ENCODE measurements at places on chromosomes 2 and 18. TPM values are rescaled to one million over a fixed set of nuclear protein-coding genes. Genes with fewer than 3 reads are reported as not detected.

RSAD2 gene
- 5.2 TPM for total RNA-seq

STEAP3 gene
- not detected for total RNA-seq

- no peaks in the 10 kb centered on the region for H3K36me3 ChIP-seq
- no peaks in the 10 kb centered on the region for H3K27me3 ChIP-seq
- H3K4me1 ChIP-seq = no peaks in the 10 kb centered on the region
Measured at GRCh38 chr2:36511858-36512603, 85.9 kb downstream of the FEZ2 start.

RAMP1 gene
- not detected for total RNA-seq

DNA sequence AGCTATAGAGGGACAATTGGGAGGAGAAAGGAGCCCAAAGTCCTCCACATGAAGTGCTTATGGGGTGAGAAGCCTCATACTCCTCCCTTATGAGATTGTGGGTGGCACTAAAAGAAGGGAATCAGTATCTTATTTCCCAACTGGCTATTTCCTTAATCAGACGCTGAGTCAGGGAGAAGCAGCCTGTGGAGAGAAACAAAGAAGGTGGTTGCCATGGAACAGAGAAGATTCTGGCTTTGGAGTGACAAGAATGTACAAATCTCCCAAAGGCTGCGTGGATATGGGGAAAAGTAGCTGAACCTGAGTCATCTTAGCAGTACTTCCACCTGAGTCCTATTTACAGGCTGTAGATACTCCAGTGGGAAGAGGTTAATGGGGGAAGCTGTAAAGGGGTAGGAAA, 115.8 kb upstream of the CWC22 start:
- H3K36me3 ChIP-seq = no peaks in the 10 kb centered on the region
- peaks cover 7% of the 10 kb centered on the region for H3K27me3 ChIP-seq
- no peak overlapping the region for H3K27ac ChIP-seq
- H3K4me1 ChIP-seq = no peaks in the 10 kb centered on the region
- no peak for DNase-seq
- H3K4me3 ChIP-seq = no peak overlapping the region

RAB17 gene
- not detected for total RNA-seq

DNA sequence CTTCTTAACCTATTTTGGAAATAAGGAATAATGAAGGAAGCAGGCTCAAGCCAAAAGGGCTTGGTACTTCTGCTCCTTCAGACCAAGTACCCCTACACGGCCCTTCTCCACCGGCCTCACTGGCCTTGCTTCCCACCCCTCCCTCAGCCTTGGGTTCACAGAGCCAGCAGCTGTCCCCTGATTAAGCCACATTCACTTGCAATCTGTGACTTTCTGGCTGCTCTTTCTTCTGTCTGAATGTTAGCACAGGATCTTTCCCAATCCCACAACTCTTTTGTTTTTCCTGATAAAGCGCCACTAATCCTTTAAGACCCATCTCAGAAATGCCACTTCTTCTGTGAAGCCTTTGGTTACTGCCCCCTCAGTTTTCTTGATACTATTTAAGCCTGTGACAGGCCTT, 52.4 kb downstream of the REEP1 start:
- DNase-seq = no peak
- H3K36me3 ChIP-seq = no peaks in the 10 kb centered on the region

DNA sequence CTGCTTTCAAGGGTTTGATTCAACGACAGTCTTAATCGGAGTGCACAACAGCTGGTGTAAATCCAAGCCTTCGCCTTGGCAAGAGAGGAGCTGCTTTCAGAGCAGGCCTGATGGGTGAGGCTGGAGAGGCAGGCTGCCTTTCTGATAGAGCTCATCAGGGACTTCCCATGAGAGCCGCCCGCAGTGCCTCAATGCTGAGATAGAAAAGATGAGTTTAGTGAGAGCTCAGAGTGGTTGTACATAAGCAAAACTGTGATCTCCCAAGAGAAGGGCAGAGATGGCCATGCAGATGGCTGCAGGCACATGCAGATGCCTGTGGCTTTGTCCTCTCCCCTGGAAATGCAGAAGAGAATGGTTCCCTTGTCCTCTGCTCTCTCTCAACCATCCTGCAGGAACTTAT, 122.1 kb downstream of the ARL4C start:
- no peaks in the 10 kb centered on the region for H3K36me3 ChIP-seq
- H3K27me3 ChIP-seq = no peaks in the 10 kb centered on the region
- no peak overlapping the region for H3K4me3 ChIP-seq
- DNase-seq = no peak

GRCh38 chr2:28683100-28683706, 68.4 kb upstream of the PPP1CB start:
- no peak for DNase-seq
- H3K4me3 ChIP-seq = no peak overlapping the region
- no peaks in the 10 kb centered on the region for H3K36me3 ChIP-seq
- no peaks in the 10 kb centered on the region for H3K27me3 ChIP-seq
